ENCODE measurements at places on chromosomes 11 and 22.

- DNase-seq: no peak
Measured at GRCh38 chr11:73521621-73522020, 76.3 kb downstream of the FAM168A start.

DNA sequence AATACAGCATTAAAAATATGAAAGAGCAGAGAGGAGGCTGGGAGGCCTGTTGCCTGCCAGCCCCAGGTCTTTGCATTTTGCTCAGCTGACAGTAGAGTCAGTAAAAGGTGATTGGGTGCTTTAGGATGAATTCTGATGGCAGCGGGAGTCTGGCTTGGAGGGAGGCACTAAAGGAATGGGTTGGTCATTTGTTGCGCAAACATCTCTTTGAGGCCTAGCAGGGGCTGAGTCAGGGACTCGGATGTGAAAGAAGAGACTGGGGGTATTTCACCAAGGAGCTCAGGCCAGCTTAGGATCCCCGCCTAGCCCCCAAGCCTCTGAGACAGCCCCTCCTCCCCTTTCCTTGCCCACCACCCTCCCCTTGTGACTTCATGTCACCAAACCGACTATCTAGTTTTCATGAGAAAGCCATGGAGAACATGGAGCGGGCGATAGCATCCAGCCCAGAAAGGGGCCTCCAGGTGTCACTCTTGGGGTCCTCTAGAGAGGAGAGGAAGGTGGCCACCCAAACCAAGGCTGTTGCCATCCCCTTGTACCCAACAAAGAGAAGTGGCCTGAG lies 9.7 kb downstream of the DGKZ start:
- peak; percentile 96 for DNase-seq

DNA sequence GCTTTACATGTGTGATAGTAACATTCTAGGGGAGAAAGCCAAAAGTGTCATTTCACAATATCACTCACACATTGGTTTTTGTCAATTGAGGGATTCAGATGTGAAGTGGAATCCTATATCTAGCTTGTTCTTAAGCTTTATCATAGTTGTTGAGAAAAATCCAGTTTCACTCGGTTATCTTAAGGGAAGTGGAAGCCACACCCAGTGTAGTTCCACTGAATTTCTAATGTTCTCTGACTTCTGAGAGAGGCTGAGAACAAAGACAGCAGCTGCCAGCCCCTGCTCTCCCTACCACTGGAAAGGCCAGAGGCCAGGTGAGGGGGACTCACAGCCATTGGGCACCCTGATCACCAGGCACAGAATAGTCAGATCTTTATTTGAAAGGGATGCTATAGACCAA lies 53.7 kb downstream of the THAP12 start:
- no peak for DNase-seq

- no peak for DNase-seq
Measured at GRCh38 chr11:86550757-86551156, 121.7 kb downstream of the ME3 start.

- DNase-seq: no peak
Measured at GRCh38 chr22:23754980-23755636, 883 bp upstream of the VPREB3 start.

GRCh38 chr11:131924457-131925201 lies 554.2 kb downstream of the NTM start:
- DNase-seq: no peak
